NCI-H2081 (cell line): ENCODE measurements at places on chromosomes 4 and X.

GRCh38 chrX:72408885-72409284 lies 103.2 kb upstream of the CITED1 start:
- no peak for DNase-seq

DNA sequence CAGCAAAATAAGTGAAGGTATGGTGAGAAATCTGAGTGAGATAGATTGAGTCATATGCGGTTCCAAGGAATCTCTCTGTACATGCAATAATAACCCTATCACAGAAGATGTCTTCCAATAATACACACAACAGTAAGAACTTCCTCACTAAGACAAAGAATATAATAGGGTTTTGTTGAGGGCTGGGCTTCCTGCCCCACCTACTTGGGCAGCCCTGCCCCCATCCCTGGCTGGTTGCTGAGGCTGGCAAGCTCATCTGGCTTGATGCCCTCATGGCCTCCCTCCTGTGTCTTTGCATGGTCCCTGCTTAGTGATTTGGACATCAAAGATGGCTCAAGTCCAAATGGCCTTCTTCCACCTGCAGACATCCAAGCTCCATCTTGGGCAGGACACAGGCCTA lies 2.7 kb downstream of the GEMIN8 start:
- peak; percentile 39 for DNase-seq

DNA sequence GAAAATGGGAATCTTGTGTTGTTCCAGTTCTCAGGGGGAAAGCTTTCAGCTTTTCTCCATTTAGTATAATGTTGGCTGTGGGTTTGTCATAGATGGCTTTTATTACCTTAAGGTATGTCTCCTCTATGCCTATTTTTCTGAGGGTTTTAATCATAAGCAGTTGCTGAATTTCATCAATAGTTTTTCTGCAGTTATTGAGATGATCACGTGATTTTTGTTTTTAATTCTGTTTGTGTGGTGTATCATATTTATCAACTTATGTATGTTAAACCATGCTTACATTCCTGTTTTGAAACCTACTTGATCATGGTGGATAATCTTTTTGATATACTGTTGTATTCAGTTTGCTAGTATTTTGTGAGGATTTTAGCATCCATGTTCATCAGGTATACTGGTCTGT lies 66.8 kb upstream of the CENPE start:
- DNase-seq = no peak

- DNase-seq = no peak
Measured at GRCh38 chrX:68823413-68824151, 5.2 kb upstream of the EFNB1 start.

- no peak for DNase-seq
Measured at GRCh38 chr4:100981447-100982204, 365.7 kb downstream of the PPP3CA start.

DNA sequence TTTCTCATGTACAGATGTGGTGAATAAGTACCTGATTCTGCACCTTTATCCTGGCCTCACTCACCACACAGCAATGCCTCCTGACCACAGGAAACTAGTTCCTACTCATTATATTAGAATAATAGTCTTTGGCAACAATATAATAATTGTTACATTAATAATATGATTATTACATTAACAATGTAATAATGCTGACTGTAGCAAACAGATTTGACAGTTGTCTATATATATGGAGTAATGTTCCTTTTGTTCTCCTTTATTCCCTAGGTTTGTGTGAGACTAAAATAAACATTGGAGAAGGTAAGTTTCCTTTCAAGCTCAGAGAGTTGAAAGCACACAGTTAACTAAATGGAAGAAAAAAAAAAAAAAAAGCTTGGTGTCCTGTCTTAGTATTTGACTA lies 40.6 kb upstream of the NAA11 start:
- DNase-seq = no peak

- no peak for DNase-seq
Measured at GRCh38 chrX:153669174-153669890, 4.3 kb downstream of the PNCK start.

DNA sequence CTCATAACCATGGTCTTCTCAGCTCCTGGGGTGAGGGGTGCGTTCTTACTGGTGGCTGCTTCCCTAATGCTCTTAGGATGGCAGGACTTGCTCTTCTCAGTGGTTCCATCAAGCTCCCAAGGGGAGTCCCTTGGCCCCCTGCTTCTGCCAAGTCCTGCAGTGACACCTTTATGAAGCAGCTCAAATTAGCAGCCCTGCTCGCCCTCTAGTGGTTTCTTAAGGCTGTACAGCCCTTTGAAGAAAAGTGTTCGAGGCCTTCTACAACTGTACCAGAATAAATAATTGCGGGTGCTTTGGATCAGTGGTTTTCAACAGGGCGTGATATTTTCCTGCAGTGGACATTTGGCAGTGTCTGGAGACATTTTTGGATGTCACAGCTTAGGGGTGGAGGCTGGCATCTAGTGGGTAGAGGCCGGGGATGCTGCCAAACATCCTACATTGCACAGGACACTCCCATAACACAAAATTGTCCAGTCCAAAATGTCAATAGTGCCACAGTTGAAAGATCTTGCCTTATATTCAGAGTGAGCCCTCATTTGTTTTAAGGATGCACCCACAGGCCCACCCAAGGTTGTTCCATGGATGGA lies 204.7 kb upstream of the S100G start:
- DNase-seq = peak; percentile 16

- DNase-seq = no peak
Measured at GRCh38 chr4:17787315-17787714, 5.9 kb upstream of the FAM184B start.

- DNase-seq = no peak
Measured at GRCh38 chrX:136097871-136098805, 49.2 kb upstream of the FHL1 start.

DNA sequence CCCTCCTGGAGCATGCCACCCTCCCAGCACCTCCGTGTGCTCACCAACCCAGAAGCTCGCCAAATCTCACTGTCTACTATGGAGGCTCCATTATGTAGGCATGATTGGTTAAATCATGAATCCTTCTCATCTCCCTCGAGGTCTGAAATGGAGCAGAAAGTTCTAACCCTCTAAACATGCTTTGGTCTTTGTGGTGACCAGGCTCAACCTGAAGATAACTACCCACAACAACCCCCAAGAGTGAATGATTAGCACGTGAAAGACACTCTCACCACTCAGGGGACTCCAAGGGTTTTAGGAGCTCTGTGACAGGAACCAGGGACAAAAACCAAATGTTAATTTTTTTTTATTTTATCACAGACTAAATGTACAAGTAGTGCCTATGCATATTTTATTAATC lies 47.2 kb downstream of the APBB2 start:
- no peak for DNase-seq

- DNase-seq = no peak
Measured at GRCh38 chr4:173883821-173884220, 353.8 kb upstream of the HAND2 start.

DNA sequence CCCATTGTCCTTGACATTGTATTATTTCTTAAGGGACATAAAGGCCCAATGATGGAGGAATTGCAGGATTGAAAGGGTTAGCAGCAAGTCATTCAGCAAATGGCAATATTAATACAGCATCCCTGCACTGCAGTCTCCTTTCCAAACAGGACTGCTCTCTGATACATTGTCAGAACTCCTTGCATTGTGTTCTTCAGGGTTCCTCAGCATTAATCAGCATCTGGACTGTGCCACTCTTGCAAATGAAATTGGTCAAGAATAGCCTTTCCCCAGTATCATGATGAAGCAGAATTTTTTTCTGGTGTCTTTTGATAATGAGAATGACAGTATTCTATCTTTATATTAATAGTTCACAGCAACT lies 272.6 kb upstream of the HAND2 start:
- DNase-seq = no peak

GRCh38 chr4:10728016-10728415 lies 43.4 kb upstream of the CLNK start:
- no peak for DNase-seq

- no peak for DNase-seq
Measured at GRCh38 chr4:7342223-7343080, 92.3 kb downstream of the PSAPL1 start.

DNA sequence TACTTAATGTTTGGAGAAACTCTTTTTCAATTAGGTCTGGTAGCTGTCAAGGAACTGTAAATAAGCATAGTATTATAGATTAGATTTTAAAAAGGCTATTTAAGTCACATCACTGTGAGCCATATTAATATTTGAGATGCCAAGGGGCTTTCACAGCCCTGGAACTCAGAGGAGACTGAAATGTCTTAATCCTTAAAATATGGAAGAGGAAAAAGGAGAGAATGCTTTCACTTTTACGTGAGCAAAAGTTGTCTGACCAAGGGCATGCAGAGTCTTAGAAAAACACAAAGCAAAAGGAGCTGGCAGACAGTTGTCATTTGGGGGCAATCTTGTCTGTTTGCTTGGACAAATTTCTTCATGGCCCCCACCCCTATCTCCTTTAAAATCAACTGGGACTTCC lies 253.2 kb upstream of the IGFBP7 start:
- no peak for DNase-seq

GRCh38 chrX:111133389-111133788 lies 37.4 kb downstream of the PAK3 start:
- DNase-seq = no peak
